ENCODE measurements at places on chromosomes 3 and 15.
A peak's percentile ranks its signal among the peaks of the same experiment; 100 is the strongest.

DNA sequence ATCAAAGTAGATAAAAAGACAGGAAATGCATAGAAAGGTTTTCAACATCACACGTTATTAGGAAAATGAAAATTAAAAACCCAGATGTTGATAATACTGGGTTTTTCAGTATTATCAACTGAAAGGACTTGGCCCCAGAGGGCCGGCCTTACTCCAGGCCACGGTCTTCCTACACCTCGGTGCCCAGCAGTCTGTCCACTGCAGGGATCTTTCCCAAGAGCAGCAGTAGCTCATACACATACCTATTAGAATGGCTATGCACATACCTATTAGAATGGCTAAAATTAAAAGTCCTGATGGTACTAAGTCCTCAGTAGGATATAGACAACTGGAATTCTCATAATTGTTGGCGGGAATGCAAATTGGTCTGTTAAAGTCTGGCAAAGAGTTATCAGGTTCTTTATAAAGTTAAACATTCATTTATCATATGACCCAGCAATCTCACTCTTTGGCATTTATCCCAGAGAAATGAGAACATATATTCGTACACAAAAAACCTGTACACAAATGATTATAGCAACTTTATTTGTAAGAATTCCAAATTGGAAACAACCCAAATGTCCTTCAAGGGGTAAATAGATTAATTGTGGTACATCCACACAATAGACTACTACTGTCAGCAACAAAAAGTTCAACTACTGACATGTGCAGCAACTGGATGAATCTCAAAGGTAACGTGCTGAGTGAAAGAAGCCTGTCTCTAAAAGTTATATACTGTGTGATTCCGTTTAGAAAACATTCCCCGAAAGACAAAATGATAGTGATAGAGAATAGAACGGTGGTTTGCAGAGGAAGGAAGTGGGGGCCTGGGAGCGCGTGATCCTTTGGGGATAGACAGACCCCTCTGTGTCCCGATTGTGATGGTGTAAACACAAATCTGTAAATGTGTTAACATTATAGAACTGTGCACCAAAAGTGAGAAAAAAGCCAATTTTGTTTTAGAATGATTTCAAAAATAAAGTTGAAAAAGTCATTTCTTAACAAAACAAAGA is 62.3 kb downstream of the MCTP2 start:
- no peak for DNase-seq

DNA sequence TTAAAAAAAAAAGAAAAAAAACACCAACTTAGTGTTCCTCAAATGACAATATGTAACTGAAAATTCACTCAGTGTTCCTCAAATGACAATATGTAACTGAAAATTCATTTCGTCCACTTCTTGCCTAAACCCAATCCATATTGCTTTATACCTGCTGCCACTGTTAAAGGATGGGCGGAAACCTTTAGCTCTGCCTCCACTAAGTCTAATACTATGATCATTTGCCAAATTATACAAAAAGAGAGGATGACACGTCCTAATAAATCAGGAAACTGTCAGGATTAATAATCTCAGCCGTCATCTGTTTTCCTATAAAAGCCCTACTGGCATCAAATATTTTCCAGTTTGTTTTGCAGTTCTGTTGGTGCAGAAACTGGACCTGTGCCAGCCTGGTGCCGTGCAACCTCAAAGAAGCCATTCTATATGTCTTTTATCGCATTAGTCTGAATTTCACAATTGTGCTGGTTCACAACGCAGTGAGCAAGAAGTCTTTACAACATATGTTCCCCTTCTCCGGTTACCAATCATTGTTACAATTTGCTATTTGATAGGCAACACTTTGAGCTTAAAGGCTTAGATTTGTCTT is 160.4 kb upstream of the KCNH8 start:
- no peak for DNase-seq

DNA sequence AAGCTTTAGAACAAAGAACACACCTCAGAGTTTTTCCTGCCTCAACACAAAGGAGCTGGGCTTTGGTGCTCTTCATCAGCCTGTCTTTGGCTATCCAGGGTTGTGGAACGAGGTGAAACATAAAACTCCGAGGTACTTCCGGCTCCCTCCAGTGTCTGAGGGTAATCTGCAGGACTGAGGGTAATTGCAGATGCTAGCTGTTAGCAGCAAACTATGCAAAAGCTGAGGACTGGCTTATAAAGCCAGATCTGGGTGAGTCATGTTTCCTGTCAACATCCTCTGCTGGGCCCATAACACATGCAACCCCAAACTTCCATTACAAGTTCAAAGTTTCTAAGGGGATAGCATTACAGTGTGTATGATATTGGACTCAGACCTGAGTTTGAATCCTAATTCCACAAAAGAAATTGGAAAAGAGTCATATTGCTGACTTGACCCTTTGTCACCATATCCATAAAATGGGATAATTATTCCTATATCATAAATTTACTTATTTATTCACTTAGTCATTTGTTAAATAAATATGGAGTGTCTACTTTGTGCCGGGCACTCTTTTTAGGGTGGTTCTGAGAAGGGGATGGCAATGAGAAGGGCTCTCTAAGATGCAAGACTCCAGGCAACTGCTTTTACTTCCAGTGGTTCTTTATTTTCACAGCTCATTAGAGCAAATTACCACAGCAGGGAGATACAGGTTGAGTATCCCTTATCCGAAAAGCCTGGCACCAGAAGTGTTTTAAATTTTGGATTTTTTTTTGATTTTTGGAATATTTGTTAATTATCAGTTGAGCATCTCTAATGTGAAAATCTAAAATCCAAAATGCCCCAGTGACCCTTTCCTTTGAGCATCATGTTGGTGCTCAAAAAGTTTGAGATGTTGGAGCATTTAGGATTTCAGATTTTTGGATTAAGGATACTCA is 9.5 kb upstream of the TRIM69 start:
- peak; percentile 80 for DNase-seq

DNA sequence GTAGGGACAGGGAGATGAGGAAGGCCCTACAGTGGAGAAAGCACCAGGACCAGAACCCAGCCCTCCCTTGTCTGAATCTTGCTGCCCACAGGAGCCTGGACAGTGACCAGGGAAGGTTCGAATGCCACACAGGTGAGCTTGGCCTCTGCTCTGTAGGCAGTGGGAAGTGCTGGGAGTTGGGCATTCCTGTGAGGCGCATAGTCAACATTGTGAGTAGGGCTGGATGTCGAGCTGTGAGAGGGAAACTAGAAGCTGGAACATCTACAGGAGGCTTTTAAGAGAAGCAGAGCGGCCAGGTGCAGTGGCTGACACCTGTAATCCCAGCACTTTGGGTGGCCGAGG is 20.3 kb upstream of the ALAS1 start:
- no peak for DNase-seq

DNA sequence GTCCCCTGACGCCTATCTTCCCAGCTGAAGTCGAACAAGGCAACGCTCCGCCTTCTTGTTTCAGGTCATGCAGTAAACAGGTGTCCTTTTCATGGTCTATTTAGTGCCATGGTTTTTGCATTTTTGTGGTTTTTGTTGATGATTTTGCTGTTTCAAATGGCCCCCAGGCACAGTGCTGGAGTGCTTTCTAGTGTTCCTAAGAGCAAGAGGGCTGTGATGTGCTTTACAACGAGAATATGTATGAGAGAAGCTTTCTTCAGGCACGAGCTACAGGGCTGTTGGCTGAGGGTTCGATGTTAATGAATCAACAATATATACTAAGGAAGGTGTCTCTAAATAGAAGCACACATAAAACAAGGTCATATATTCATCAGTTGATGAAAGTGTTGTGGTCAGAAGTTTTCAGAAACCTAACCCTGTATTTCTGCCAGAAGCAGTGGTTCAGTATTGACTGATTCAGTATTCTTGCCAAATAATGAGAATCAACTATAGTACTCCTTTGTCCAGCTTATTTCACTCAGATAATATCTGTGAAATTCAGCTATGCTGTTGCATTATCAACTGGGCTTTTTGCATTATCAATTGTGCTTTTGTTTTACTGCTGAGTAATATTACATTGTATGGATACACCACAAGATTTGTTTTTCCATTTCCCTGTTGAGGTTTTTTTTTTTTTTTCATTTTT is 18.5 kb downstream of the LIMD1 start:
- no peak for DNase-seq

- peak; percentile 72 for DNase-seq
Observed at GRCh38 chr15:79680720-79681119, 216.1 kb downstream of the MTHFS start.

DNA sequence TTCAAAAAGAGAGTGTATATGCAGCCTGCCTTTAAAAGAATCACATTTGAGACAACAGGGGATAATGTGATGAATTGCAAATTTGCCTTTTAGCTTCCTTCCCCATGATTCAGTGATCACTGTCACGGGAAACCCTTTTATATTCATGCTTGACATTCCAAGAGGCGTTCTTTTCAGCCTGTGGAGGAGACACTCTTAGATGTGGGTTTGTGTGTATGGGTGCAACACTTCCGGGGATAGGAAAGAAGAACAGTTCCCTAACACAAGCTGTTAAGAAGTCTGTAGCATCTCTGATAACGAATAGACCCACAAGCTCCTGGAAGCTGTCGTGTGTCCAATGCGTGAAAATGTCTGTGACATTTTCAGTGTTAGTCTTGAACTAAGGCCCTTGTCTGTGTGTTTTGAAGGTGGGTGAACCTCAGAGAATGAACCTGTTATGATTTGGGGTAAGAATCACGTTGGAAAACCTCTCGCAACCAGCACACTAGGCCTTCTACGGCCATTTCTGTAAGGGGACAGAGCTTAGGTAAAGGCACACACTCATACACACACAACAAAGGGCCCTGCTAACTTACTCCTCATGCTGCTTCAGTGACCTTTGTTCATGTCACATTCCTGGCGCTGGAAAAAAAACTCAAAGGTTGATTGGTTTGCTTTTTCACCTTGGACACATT is 229.2 kb upstream of the ST8SIA2 start:
- DNase-seq = no peak

- peak; percentile 89 for DNase-seq
Observed at GRCh38 chr15:42832576-42832975, 88.0 kb downstream of the TTBK2 start.

DNA sequence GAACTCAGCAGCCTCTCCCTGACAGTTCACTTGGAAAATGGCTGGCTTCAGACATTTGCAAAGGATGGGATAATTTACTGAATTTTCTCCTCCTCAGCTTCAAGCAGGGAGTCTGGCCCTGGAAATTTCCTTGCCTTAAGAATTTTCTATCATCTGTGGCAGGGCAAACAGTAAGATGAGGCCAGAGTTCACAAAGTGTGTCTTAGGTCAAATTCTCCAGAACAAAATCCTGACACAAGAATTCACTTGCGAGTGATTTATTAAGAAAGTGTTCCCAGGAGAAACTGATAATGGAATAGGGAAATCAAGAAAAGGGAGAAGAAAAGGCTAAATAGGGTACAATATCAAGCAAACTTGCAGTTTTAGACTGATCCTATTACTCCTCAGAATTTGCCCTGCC is 55.3 kb downstream of the SNTN start:
- no peak for DNase-seq

GRCh38 chr3:190048932-190049441 is 71.7 kb downstream of the P3H2 start:
- DNase-seq = peak; percentile 73

GRCh38 chr3:25468866-25469319 is 40.8 kb downstream of the RARB start:
- DNase-seq = no peak

- DNase-seq = no peak
Observed at GRCh38 chr15:96992817-96993216, 662.3 kb downstream of the NR2F2 start.

GRCh38 chr3:48739617-48739954 is 22.6 kb upstream of the IP6K2 start:
- no peak for DNase-seq

- DNase-seq = no peak
Observed at GRCh38 chr3:179036626-179037300, 34.8 kb downstream of the ZMAT3 start.

- DNase-seq = no peak
Observed at GRCh38 chr3:192889679-192890078, 28.0 kb downstream of the MB21D2 start.

GRCh38 chr15:44501768-44502366 is 35.1 kb upstream of the EIF3J start:
- peak; percentile 24 for DNase-seq

DNA sequence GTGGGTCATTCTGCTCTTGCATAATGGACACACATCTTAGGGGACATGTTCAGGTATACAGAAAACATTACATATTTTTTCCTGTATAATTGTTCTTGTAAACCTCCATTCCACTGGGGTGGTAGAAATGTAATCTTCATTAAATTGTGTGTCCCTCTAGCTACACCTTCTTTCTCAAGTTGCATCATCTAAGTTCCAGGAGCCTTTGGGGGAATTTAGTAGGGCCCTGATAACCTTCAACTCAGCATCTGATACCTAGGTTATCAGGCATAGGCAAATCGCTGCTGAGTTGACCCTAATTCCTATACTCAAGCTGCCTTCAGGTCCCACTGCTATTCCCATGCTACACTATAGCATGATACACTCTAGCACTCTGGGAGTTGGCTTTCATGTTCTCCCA is 19.1 kb upstream of the CLASP2 start:
- no peak for DNase-seq

DNA sequence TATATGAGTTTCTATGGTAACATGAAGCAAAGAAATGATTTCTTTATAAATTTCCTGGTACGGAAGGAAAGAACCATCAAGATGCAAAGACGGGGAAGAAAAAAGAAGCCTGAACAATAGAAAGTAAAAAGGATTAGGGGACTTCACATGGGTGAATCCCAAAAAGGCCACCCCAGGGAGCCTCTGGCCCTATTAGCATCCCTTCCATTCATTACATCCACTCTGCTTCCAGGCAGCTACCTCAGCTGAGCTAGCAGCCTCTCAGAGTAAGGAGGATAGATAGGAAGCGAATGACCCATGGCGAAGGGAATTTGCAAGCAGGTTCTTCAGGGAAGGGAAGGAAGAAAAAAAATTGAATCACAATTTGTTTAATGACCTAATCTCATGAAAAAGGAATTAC is 81.6 kb downstream of the GABRB3 start:
- no peak for DNase-seq

- peak; percentile 60 for DNase-seq
Observed at GRCh38 chr3:197083486-197083885, 53.9 kb upstream of the MELTF start.

DNA sequence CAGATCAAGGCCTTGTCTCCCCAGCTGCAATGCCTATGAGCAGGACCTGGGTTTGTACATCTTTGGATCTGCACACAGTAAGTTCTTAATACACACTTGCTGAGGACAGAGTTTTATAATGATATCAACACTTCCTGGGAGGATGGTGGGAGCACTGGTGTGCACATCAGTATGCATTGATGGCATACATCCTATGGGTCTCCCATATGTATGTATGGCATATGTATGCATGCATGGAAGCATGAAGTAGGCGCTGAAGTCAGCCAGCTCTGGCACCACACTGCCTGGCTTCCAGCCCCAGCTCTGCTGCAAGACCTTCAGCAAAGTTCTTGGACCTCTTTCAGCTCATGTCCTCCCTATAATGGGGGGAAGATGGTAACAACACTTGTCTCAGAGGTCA is 68.2 kb downstream of the MYLK start:
- DNase-seq = no peak

DNA sequence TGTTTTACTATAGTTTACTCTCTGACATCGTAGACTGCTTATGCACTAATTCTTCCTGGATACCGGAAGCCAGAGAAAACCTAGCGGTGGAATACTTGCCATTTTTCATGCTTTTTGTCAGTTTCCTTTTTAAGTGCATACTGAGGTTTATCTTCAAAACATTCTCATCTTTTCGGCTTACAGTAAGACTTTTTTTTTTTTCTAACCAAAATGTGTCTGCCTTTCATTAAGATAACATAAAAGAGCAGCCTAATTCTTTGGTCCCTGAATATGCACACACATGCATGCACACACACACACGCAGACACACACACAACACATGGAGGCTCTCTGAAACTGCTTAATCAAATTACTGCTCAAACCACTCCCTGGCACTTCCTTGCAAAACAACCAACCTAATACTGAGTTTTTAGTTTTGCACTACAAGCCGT is 1.3 kb downstream of the ZNF445 start:
- DNase-seq = no peak
